Motor neuron (in vitro differentiated cells): ENCODE measurements at places on chromosomes 11 and 22. TPM values are rescaled to one million over a fixed set of nuclear protein-coding genes. Genes with fewer than 3 reads are reported as not detected.

ALDH3B2 gene
- total RNA-seq = 0.57 and 0.68 TPM in 2 replicates

CACNA1I gene
- 0.53 and 0.57 TPM in 2 replicates for total RNA-seq

DNA sequence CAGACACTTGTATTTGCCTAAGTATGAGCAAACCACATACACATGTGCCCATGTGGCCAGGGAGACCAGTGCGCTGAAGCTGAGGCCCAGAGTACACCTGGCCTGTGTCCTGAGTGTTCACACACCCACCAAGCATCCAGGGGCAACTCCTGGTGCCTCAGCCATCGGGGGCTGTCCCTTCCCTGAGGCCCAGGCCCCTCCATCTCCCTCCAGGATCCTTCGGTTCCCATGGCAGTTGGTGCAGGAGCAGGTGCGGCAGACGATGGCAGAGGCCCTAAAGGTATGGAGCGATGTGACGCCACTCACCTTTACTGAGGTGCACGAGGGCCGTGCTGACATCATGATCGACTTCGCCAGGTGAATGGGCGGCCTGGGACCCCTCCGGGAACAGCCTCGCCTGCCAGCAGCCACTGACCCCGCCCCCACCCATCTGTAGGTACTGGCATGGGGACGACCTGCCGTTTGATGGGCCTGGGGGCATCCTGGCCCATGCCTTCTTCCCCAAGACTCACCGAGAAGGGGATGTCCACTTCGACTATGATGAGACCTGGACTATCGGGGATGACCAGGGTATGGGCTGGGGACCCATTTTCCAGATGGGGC lies 6.5 kb upstream of the SMARCB1 start:
- ATAC-seq = no peak

DNA sequence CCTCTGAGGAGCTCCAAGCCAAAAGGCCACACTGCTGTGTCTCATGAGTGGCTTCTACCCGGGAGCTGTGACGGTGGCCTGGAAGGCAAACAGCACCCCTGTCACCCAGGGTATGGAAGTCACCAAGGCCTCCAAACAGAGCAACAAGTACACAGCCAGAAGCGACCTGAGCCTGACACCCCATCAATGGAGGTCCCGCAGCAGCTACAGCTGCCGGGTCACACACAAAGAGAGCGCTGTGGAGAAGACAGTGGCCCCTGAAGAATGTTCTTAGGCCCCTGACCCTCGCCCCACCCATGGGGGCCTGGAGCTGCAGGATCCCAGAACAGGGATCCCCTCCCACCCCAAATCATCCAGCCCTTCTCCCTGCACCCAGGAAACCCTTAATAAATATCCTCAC lies 4.9 kb downstream of the RFPL2 start:
- ATAC-seq = no peak

LRRC56 gene
- total RNA-seq = 1.1 TPM in 2 replicates

DNA sequence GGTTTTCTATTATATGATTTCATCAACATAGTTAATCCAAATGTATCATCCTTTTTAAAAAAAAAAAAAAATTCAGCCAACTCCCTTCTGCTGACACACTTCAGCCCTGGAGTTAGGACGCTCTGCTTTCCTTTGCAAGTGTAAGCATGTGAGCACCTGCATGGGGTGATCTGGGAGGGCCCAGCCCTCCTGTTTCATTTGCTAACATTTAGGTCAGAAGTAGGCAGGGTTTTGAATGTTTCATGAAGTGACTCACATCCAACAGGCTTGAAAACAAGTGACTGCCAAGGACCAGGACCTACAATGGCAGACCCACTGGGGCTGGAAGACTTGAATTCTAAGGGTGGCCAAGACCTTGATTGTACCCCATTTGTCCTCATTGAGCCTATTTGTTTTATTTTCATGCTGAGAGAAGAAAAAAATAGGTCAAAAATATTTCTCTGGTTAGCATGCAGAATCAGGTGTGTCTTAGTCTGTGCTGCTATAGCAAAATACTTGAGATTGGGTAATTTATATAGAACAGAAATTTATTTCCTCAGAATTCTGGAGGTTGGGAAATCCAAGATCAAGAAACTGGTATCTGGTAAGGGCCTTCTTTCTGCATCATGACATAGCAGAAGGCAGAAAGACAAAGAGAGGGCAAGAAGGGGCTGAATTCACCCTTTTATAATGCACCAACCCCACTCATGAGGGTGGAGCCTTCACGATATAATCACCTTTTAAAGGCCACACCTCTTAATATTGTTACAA lies 137.6 kb downstream of the CD44 start:
- ATAC-seq = no peak

DNA sequence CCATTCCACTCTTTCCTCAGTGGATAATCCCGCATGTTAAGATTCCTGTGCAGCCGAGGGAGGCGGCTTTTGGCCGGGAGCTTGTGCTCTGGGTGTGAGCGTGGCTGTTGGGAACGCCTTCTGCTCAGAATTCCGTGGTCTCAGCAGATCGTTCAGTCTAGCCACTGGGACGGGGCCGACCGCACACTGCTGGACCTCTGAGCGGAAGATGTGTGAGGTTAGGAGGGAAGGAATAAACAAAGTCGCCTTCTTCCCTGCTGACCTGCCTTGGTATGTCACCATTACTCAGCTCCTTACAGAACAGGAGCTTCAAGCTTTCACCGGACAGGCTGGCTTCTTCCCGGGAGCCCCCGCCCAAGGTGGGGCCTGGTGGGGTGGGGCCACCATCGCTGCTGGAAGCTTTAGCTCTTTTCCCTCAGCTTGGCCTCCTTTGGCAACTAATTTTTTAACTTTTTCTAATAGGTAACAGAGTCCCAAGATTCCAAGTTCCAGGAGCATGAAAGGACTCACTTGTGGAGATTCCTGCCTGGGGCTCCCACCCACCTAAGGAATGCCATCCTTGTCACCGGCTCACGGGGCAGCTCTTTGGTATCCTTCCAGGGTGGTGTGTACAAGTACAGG lies 22.5 kb upstream of the SEPTIN5 start:
- peak; percentile 89 for ATAC-seq
